CD4-positive, alpha-beta T cell treated with Interleukin-17A for 1 hour (primary cell): ENCODE measurements at places on chromosomes 12 and 14.

GRCh38 chr14:61260939-61261776, 20.0 kb downstream of the TMEM30B start:
- DNase-seq = no peak

DNA sequence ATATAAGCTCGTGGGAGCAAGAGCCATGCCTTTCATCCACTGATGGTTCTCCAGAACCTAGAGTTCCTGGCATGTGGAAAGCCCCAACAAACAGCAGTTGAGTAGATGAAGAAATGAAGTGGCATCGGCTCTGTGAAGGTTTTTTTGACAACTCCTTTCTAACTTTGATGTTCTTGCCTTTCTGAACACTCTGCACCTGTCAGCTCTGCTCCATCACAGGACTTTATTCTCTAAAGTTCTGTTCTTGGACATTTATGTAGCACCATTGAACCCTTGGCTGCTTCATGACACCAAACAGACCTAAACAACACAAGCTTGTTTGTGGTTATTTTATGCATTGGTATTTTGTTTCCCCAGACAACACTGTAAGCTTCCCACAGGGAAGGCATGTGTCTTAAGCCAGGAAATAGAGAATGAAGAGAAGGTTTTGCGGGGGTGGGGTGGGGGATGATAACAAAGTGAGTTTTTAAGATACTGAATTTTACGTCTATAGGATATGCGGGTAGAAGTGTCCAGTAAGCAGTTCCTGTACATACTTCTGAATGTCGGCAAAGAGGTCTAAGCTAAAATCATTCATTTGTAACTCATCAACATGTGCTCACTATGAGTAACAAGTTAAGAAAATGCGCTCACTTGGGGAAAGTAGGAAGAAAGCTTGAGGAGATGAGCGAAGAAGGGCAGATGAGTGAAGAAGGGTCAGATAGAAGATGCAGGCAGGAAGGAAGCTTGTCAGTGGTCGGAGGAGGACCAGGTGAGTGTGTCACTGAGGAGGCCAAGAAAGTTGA, 146.0 kb upstream of the PLEKHG7 start:
- no peak for DNase-seq

DNA sequence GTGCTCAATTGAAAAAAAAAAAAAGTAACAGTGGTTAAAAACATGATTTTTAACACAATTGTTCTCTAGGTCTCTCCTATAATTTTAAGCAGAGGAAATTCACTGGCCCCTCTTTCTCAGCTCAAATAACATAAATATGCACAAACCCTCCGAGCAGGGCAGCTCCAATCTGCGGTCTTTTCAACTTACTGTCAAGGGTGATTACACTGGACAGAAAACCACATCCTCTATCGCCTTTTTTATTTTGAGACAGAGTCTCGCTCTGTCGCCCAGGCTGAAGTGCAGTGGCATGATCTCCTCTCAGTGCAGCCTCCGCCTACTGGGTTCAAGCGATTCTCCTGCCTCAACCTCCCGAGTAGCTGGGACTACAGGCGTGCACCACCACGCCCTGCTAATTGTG, 16.5 kb upstream of the GABARAPL1 start:
- no peak for DNase-seq

DNA sequence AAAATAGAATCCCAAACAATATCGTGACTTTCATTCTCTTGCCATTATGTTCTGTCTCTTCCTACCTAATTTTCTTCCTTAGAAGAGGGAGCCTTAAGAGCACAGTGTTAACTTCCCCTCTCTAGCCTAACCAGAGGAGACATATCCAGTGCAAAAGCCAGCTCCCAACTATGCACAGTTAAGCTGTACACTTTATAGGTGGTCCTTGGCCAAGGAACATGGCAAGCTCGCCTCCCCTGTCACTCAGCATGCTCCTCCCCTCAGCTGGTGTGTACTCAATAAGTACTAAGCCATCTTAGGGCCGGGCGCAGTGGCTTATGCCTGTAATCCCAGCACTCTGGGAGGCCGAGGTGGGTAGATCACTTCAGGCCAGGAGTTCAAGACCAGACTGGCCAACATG, 255.1 kb upstream of the TMPO start:
- DNase-seq = no peak

GRCh38 chr12:113292091-113292490, 42.8 kb downstream of the SLC8B1 start:
- no peak for DNase-seq

DNA sequence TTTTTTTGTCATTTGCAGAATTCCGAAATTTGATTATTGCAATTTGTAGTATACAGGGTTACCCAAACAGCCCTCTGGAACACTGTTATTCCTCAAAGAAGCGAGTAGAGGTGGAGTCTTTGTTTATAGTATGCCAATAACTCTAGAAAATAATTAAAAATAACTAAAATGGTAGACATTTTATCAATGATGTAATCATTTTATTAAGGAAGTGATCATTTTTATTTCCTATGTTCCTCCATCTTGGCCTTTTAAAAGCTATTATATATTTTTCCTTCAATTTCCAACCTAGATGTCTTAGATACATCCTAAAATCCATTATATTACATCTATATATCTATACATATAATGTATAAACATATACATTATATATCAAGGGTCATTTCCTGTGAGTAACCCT, 106.0 kb downstream of the CCDC91 start:
- DNase-seq = no peak

GRCh38 chr14:77885367-77885766, 85.5 kb downstream of the ADCK1 start:
- DNase-seq = no peak

DNA sequence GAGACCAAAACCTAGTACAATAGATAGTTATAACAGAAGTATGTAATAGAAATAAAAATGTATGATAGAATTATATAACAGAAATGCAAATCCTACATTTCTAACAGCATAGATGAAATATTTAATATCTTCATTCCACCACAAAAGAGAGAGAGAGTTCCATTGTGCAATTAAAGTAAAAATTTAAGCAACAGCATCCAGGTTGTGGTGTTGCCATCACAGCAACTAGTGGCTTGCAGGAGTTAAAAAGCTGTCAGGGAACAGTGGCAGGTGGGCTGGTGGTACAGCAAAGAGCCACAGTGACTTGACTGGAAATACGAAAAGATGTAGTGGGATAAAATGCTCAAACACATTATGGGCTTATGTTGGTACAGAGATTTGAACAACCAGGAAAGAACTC, 57.1 kb upstream of the MDM1 start:
- no peak for DNase-seq

- no peak for DNase-seq
Observed at GRCh38 chr14:65554837-65555236, 142.3 kb downstream of the FUT8 start.

- no peak for DNase-seq
Observed at GRCh38 chr14:69673104-69673503, 61.7 kb downstream of the SUSD6 start.

GRCh38 chr12:63070709-63071108, 80.3 kb downstream of the AVPR1A start:
- no peak for DNase-seq

- DNase-seq = no peak
Observed at GRCh38 chr12:93137656-93138612, 208.8 kb upstream of the EEA1 start.

GRCh38 chr14:90625445-90625844, 190.8 kb downstream of the TTC7B start:
- DNase-seq = no peak

- no peak for DNase-seq
Observed at GRCh38 chr12:130632642-130633041, 83.5 kb downstream of the RIMBP2 start.

GRCh38 chr14:24411443-24412389, 12.9 kb downstream of the NYNRIN start:
- DNase-seq = peak; percentile 53

- no peak for DNase-seq
Observed at GRCh38 chr12:56641219-56641618, 4.6 kb downstream of the ATP5F1B start.

DNA sequence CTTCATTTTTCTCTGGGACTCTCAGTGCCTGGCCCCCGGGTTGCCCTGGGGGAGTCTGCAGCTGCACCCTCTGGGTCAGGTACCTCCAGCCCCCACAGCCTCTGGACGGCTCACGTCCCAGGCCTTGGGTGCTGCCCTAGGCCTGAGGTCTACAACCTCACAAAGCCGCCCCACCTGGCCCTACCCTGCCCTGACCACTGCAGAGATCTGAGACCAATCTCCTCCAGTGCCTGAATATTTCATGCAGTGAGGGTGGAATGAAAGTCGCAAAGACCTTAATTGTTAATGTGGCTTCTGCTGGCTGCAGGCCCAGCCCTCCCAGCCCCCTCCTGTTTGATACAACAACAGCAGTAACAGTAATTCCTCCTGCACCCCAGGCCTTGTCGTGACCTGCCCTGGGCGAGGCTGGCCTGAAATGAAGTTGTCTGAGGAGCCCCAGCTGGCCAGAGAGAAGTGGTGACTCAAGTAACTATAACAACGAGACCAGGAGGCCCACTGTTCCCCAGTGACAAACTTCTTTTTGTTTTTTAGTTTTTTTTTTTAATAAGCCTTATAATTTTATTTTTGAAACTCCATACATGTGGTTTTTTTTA, 8.8 kb upstream of the CCDC85C start:
- DNase-seq = no peak

DNA sequence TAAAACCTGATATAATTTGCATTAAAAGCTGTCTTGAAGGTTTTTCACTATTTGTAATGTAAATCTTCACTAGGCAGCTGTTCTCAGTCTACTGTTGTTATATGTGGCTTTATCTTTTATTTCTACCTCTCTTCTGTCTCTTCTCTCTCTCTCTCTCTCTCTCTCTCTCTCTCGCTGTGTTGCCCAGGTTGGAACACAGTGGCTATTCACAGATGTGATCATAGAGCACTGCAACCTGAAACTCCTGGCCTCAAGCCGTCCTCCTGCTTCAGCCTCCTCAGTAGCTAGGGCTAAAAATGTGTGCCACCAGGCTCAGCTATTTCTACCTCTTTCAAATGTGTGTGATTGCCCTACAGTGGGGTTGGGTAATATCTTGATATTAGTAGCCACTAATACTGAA, 21.1 kb downstream of the FUT8 start:
- DNase-seq = no peak

DNA sequence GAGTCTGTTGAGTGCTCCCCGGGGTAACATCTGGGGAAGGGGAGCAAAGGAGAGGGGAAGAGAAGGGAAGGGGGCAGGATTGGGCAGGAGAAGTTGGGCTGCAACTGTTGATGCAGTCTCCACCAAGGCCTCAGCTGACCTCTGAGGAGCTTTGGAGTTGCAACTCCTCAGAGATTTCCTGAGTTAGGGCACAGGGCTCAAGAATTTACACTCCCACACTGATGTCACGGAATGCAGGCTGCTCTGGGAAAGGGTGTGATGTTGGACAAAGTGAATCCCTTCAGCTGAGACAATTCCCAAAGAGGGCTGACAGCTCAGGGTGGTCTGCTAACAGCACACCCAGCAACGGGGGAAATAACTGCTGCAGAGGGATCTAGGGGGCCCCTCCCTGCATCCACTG, 295.6 kb downstream of the PCNX1 start:
- DNase-seq = no peak

DNA sequence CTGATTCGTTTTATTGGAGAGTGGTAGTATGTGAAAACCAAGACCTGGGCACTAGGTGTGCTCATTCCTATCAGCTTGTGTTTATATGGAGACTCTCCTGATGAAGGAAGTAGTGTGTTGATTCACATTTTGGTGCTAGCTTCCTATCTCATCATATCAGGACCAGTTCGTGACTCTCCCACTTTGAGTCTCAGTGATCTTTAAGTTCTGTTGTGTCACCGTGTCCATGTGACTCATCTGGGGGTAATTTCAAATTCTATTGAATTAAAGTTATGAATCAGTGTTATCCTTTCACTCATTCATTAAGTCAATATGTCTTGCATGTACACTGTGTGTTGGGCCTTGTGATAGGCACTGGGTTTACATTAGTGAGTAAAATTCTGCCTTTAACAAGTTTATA, 180.2 kb downstream of the CACNA1C start:
- no peak for DNase-seq

- no peak for DNase-seq
Observed at GRCh38 chr14:89440986-89441909, 24.2 kb upstream of the FOXN3 start.

- DNase-seq = peak; percentile 82
Observed at GRCh38 chr12:76037130-76038103, 5.8 kb upstream of the PHLDA1 start.

DNA sequence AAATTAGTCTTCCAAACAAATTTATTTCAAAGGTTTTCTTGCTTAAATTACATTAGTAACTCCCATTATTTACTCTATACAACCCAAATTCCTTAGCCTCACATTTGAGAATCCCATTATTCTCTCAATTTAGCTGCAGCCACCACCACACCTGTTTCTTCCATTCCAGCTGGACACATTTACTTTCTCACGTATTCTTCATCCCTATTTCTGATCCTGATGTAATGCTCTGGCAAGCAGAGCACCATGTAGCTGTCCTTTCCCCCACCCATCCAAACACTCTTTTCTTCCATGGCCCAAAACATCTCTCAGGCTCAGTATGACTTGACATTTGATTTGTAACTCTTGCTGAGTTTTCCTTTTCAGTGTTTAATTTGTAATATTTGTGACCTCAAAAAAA, 240.2 kb upstream of the CLEC14A start:
- no peak for DNase-seq

DNA sequence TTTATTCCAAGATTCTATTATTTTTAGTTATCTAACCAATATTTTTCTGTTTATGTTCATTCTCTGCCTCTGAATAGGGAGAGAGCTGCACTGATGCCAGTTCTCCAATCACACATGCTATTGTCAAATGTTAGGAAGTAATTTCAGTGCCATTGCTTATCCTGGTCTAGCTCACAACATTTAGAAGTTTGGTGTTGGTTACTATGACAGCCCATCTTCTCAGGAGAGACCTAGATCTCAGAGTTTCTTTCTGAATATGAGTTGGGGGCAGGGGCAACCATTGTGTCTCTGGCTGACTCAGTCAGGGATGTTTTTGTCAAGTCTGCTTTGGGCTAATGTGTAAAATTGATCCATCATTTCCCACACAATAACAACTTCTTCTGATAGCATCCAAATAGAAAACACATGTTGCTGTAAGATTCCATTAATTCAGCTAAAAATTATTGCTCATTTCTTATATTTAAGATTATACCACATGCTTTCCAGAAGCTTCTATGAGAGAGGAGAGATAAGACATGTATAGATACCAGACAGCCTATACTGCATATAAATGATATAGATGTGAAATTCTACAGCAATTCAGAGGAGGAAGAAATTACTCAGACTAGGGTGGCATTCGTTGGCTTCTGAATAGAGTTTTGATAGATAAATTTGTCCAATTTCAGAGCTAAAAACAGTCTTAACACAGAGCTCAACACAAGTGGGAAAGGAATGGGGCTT, 64.8 kb downstream of the DACT1 start:
- DNase-seq = no peak

DNA sequence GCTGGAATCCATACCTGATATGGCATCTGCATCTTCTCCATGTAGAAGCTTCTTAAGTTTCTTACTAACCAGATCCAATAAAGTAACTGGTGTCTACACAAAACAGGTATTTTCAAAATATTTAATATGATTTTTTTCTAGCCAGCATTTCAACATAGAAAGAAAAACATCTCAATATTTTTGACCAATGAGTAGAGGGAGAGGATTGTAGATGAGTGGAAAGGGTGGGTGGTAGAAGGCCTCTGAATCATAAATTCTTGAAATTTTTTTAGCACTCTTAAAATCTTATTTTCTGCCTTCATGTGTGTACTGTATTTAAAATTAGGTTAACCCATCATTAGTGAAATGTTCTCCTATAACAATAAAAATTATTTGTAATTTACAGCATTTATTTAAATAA, 18.0 kb downstream of the DEPDC4 start:
- DNase-seq = no peak

- DNase-seq = no peak
Observed at GRCh38 chr12:7868391-7868790, 4.3 kb downstream of the SLC2A14 start.

GRCh38 chr12:123107926-123108681, 42.8 kb downstream of the PITPNM2 start:
- no peak for DNase-seq
